H1 (cell line): ENCODE measurements at places on chromosomes 1 and 21.

GRCh38 chr1:45394342-45394741, 54.1 kb upstream of the MUTYH start:
- H3K4me1 ChIP-seq: no peaks in the 10 kb centered on the region
- DNase-seq: no peak
- no peaks in the 10 kb centered on the region for H3K27me3 ChIP-seq
- H3K4me3 ChIP-seq: no peak overlapping the region
- H3K36me3 ChIP-seq: no peaks in the 10 kb centered on the region

DNA sequence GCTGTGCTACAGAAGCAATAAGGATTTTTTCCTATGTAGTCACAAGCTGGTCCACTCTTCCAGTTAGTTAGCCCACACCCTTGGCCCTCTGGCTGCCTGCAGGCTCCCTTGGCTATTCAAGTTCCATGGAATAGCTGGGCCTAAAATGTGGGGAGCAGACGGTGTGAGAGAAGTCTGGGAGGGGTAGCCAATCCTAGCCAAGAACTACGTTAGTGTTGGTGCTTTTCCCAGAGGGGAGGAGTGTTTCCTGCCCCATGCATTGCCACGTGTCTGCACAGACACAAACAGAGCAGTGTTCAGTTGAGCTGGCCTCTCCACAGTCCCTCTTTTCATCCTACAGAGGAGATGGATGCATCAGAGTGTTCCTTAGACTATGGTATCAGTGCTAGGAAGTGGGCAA, 59.0 kb upstream of the IPO9 start:
- peaks cover 4% of the 10 kb centered on the region for H3K4me1 ChIP-seq
- H3K27ac ChIP-seq: no peak overlapping the region
- H3K36me3 ChIP-seq: no peaks in the 10 kb centered on the region
- DNase-seq: no peak
- no peak overlapping the region for H3K4me3 ChIP-seq

GRCh38 chr1:60547821-60548220, 474.3 kb upstream of the C1orf87 start:
- H3K4me3 ChIP-seq: no peak overlapping the region
- H3K36me3 ChIP-seq: no peaks in the 10 kb centered on the region
- H3K27me3 ChIP-seq: no peaks in the 10 kb centered on the region
- no peak for DNase-seq

DNA sequence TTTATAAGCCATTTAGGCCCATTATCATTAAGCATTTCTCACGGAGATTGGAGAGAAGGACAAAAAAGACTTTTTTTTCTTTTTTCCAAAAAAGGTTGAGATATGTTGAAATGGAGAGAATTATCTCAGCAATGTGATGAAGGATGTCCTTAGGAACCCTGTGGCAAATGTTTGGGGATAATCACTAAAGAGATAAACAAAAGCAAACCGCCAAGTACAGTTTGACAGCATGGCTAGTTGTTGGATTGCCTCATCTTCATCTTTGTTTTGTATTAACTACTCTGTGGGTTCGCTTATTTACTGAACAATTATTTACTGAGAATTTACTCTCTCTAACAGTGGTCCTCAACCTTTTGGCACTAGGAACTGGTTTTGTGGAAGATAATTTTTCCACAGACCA, 97.4 kb upstream of the HP1BP3 start:
- no peak for DNase-seq
- no peaks in the 10 kb centered on the region for H3K27me3 ChIP-seq
- no peaks in the 10 kb centered on the region for H3K36me3 ChIP-seq

DNA sequence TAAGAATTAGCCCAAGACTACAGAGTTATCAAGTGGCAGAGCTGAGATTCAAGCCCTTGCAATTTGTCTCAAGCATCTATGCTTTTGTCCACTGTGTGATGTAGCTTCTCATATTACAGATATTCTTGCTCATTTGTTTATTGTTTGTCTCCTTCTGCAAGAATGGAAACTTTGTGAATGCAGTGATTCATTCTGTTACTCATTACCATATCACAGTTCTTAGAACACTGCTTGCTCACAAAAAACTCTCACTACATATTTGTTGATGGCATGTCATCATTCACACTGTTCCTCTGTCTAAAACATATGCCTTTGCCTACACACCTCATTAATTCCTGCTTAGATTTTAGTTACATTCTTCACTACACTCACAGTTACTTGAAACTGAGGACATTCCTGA, 1198.9 kb downstream of the PLA2G4A start:
- H3K4me3 ChIP-seq: no peak overlapping the region
- H3K27ac ChIP-seq: no peak overlapping the region
- no peaks in the 10 kb centered on the region for H3K4me1 ChIP-seq
- no peaks in the 10 kb centered on the region for H3K36me3 ChIP-seq
- no peak for DNase-seq
- no peaks in the 10 kb centered on the region for H3K27me3 ChIP-seq

DNA sequence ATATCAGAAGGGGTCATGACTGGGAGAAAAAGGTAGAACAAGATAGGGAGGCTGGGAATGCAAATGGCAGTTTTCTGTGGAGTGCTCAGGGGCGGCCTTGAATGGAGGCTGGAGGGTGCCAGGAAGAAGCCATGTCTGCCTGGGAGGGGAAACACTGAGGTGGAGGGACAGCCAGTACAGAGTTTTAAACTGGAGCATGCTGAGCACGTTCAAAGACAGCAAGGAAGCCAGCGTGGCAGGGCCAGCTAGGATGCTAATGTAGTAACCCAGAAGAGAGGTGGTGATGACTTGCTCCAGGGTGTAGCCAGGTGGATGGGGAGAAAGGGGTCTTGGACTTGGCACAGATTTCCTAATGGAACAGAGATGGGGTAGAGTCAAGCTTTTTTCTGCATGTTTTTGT, 445.8 kb upstream of the VAMP3 start:
- H3K27me3 ChIP-seq: no peaks in the 10 kb centered on the region
- no peak overlapping the region for H3K4me3 ChIP-seq
- no peak for DNase-seq
- no peaks in the 10 kb centered on the region for H3K36me3 ChIP-seq
- no peaks in the 10 kb centered on the region for H3K4me1 ChIP-seq

GRCh38 chr1:245683676-245684075, 528.9 kb downstream of the KIF26B start:
- peaks cover 16% of the 10 kb centered on the region for H3K27me3 ChIP-seq
- H3K4me1 ChIP-seq: no peaks in the 10 kb centered on the region; the same call in 1 of the 2 replicates
- H3K27ac ChIP-seq: no peak overlapping the region
- no peak overlapping the region for H3K4me3 ChIP-seq
